ENCODE measurements at places on chromosomes 1 and 21.

GRCh38 chr1:54695221-54695620 is 20.4 kb upstream of the TTC4 start:
- no peak for DNase-seq

- DNase-seq: no peak
Measured at GRCh38 chr21:29949991-29950390, 10.2 kb upstream of the GRIK1 start.

- DNase-seq: no peak
Measured at GRCh38 chr1:23643736-23644554, 47.7 kb upstream of the RPL11 start.

DNA sequence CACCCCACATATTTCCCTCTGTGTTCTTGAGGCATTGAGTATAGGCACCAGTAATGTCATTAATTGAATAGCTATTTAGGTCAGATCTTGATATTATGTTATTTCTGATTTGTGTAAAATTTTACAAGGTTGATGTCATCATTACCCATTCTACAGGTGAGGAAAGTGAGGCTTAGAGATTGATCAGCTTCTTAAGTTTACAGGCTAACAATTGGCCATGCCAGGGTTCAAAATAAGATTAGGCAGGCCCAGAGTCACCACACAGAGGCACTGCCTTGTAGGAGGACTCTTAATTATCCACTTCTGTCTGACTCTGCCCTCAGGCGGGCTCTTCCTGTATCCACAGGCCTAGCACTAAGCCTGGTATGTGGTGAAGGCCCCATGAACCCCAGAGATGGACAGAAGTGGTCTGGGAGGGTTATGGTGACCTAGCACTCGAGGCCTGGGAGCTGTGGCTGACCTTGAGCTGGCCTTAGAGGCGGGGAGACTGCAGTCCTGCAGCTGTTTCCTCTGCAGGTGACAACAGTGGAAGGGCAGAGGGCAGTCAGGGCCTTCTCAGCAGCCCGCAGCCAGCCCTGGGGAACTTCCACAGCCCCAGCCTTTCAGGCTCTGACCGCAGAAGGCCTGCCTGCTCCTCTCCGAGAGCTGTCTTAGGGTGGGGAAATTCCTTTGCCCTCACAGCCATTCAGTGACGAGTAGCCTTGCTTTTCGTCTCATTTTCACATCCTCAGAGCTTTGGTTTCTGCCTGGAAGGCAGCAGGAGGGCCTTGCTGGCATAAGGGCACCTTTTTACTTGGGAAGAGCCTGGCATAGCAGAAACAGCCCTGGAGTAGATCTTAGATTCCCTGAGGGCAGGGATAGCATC is 12.2 kb downstream of the ZDHHC18 start:
- DNase-seq: no peak

DNA sequence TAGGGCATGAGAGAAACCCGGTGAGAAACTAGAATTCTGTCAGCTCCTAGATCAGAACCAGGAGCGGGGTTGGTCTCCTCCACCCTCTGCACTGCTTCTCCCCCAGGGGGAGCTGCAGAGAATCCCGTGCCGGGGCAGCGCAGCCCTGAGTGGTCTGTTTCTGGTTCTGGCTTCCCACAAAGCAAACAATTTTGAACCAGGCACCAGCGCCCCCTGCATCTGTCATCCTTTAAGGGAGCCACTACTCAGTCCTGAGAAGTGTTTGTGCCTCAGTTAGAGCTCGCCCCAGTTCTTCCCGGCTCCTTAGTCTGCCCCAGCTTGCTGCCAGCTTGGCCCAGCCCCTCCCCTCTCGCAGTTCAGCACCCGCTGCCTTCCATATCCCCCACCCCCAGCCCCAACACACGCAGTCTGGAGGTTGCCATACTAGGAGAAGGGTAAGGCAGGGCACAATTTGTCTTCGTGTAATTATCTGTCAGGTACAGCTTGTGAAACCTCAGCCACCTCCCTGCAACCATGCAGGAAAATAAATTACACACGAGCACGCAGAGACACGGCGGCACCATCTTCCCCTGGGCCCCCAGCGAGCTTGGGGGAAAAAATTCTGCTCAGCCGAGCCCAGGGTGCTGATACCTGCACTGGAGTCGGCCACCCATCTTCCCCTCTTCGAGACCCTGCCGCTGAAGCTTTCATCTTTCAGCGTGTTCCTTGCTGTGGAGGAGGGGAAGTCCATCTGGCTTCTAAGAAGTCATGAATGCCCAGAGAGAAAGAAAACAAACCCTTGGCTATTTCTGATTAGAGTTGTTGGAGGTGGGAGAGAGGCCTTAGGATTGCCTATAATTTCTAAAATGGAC is 62.6 kb upstream of the CD1D start:
- peak; percentile 33 for DNase-seq

DNA sequence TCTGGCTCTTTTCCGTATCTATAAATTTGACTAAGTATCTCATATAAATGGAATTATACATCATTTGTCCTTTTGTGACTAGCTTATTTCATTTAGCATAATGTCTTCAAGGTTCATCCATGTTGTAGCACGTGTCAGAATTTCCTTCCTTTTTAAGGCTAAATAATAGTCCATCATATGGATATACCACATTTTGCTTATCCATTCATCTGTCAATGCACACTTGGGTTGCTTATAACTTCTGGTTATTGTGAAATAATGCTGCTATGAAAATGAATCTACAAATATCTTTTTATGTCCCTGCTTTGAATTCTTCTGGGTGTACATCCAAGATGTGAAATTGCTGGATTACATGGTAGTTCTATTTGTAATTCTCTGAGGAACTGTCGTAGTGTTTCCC is 119.6 kb downstream of the RHOU start:
- no peak for DNase-seq

DNA sequence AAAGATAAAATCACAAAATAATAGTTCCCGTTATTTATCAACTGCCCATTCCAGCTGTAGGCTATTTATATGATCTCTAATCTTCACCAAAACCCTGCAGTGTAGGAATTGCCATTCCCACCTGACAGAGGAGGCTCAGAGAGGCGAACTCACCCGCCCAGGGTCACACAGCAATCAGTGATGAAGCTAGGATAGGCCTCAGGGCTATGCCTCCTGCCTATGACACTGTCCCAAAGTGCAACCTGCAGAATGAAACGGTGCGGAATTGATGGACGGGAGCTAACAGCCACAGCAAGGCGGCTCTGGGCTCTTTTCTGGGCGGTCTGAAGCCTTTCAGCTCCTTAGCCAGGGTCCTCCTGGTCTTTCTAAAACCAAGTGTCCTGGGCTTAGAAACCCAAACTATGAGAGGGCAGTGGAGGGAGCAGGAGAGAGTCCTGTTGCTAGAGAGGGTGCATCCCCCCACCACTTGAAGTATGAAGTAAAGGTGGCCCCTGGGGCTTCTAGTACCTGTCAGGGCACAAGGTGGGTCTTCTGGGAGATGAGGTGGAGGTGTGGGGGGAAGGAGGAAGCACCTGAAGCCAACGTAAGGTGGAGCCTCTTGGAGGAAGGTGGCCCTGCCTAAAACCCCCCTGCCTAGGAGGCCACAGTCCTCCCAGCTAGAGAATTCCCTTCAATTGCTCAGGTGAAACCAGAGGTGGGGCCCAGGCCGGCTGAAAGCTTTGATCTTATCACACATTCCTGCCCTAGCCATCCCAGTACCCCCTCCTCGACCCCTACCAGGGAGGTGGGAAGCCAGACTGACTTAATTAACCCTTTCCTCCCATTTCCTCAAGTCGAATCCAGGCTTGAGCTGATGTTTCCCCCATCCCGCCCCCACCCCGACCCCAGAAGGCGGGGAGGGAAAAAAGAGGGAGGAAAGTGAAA is 14.8 kb downstream of the HSPG2 start:
- DNase-seq: no peak

DNA sequence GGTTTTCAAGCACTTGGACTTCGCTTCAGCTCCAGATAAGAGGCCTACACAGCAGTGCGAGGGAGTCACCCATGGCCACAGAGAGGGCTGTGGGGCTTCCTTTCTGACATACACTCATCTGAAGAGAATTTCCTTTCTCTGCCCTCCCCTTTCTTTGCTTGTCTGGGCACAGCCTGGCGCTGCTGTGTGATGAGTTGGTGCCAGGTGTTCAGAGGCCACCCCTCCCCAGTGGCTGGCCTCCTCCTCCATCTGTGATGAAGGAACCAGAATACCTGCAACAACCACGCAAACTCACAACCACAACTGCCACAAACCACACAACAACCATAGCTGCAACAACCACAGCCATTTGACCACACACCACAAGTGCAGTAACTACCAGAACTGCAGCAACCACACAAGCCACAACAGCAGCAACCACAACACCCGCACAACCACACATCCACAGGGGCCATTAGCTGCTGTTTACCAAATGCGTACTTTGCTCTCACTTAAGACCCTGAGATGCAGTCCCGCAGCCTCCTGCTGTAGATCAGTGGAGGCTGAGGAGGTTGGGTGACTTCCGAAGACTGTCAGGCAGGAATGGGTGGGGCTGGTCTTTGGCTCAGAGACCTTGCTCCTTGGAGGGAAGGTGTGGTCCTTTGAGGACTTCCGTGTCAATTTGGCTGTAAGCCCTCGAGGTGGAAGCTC is 71.1 kb downstream of the IER5 start:
- no peak for DNase-seq

- no peak for DNase-seq
Measured at GRCh38 chr1:216238844-216239243, 184.4 kb downstream of the USH2A start.

GRCh38 chr1:185325413-185325812 is 8.4 kb upstream of the IVNS1ABP start:
- DNase-seq: no peak

- no peak for DNase-seq
Measured at GRCh38 chr1:205805082-205805711, 7.8 kb downstream of the SLC41A1 start.

GRCh38 chr1:164704954-164705353 is 146.0 kb downstream of the PBX1 start:
- no peak for DNase-seq

DNA sequence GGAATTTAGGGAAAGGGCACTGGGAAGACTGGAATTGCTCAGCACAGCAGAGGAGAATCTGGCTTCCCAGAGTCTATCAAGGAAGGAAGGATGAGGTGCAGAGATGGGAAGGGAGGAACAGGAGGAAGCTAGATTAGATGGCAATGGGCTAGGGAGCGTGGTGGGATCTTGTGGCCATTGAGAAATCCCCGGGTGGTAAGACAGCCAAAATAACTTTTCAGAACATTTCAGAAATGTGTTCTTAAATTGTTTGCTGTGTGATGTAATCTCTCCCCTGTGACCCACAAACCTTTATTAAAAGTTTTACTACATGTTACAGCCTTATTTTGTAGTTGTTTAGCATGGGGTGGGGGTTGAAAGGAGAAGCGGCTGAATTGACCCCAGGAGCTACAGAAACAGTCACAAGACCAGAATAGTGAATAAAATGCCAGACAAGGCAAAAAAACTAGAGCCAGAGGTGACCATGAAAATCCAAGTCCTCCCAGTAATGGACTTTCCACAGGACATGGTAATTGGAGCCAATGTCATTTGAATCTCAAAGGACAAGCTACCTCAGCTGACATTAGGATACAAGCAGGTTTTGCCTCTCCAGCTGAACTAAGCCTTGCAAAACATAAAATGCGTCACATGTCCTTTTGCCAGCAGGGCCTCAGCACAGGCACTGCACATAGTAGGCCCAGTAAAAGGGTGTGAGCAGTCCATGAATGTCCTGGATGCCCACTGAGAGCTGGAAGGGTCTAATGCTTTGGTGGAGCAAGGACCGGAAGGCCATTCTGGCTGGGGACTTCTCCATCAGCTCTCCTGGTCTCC is 980 bp upstream of the AHCYL1 start:
- DNase-seq: no peak

- DNase-seq: no peak
Measured at GRCh38 chr1:235675152-235675890, 25.7 kb upstream of the GNG4 start.

DNA sequence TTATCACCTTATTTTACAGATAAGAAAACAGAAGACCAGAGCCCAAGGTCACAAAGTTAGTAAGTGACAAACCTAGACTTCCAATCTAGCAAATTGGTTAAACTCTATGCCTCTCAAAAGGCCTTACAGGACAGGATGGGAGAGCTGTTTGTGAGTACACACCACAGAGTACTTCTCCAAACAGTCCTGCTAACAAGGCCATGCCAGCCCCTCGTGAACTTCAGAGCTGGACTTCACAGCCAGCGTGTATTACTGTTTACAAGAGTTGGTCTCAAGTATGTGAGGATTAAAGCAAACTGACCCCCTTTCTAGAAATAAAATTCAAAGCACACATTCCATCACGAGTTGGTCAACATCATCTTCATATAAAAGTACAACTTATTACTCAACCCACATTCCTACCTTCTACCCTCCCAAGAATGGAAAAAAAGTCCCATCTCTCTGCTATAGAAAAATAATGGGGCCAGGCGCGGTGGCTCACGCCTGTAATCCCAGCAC is 19.8 kb upstream of the UBR4 start:
- DNase-seq: no peak

- no peak for DNase-seq
Measured at GRCh38 chr1:195576641-195577040, 1031.6 kb downstream of the KCNT2 start.

- peak; percentile 29 for DNase-seq
Measured at GRCh38 chr1:14571810-14572767, 26.4 kb upstream of the KAZN start.

DNA sequence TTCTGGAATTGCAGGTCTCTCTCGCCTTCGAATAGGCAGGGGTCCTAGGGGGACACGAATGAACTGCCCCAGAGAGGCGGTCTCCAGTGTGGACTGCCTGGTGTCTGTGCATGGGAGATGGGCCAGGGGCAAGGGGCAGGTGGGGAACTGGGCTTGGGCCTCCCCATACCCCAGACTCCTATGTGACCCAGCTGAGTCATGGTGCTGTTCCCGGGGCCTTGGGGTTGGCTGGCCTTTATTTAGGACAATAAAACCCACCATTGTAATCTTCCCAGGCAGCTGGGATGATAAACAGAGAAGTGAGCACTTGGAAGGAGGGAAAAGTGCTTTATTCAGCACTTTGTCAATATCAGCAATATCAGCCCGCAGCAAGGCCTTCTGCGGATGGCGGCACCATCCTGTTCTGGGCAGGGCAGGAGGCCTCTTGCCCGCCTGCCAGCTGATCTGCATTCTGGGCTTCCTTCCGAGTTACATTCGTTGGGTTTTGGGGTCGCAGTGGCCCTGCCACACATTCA is 209.0 kb upstream of the TMEM51 start:
- peak; percentile 76 for DNase-seq

- DNase-seq: no peak
Measured at GRCh38 chr1:229093238-229093540, 177.7 kb upstream of the RAB4A start.

GRCh38 chr1:222136869-222137268 is 395.0 kb upstream of the DUSP10 start:
- DNase-seq: no peak

DNA sequence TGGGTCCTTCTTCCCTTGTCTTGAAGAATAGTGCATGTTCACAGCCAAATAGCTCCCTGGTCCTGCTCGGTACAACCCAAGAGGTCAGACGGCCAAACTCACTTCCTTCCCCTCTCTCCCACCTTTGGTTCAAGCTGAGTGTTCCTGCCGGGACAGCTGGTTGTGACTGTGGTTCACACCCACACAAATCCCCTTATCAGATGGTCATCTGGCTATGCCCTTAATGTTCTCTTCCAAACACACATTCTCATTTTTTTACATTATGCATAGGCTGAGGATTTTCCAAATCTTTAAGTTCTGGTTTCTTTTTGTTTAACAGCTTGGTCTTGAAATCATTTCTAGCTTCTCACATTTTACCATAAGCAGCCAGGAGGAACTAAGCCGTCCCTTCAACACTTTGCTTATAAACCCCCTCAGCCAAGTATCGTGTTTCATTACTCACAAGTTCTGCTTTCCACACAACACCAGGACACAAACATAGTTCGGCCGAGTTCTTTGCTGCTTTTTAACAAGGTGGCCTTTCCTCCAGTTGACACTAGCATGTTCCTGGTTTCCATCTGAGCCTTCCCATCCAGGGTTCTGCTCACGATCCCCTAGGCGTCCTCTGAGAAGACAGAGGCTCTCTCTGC is 19.7 kb upstream of the TSPEAR start:
- peak; percentile 12 for DNase-seq
